CD4-positive, alpha-beta T cell treated with Interleukin-15 for 4 hours (primary cell): ENCODE measurements at places on chromosomes 1 and 21.

GRCh38 chr1:192986110-192986747, 72.9 kb downstream of the UCHL5 start:
- no peak for DNase-seq

- no peak for DNase-seq
Measured at GRCh38 chr1:155001425-155001674, 1.3 kb upstream of the ZBTB7B start.

DNA sequence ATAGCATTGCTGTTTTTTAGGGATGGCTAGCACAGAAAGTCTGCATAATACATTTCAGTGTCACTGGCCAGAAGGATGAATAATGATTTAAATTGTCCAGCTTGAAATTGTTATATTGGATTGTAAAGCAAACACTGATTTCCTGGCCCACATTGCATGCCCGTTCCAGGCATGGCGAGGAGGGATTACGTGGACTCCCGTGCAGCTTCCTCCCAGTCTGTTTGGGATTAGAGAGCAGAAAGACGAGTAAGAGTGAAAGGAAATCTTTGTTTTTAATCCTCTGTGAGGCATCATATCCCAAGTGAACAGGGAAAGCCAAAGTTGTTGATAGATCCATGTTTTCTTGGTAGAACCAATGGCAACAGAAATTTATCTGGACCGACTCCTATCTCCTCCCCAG, 8.4 kb downstream of the TRIM58 start:
- no peak for DNase-seq

DNA sequence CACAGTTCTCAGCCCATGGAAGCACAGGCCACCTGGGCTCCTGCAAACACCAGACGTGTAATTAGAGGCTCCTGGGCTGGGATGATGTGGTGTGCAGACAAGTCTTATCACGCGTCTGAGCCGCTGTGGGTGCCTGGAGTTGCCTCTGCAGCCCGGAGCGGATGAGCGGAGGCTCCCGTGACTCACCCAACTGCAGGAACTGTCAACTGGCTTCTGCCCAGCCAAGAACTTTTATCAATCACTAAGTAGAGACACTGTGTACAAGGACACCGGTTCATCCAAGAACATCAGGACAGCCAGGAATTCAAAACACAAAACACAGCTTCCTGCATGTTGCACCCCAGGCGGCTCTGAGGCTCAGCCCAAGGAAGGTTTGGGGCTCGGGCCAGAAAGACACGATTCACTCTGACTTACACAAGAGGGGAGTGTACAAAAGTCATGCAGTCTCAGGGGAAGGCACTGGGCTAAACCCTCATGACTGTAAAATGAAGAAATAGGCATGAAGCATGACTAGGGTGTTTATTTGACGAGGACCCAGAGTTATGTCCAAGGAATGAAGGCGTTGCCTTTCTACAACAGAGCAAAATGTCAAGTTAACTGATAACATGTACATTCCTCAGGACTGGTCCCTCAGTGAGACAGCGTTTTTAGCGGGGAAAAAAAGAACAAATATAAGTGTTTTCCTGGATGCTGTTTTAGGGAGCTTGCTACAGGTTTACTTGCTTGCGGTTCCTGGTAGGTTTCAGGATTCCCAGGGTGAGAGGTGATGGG, 21.1 kb downstream of the ERRFI1 start:
- no peak for DNase-seq

- DNase-seq = no peak
Measured at GRCh38 chr1:247445526-247446356, 12.2 kb downstream of the OR2B11 start.

- DNase-seq = no peak
Measured at GRCh38 chr21:25986928-25987327, 183.6 kb downstream of the APP start.

DNA sequence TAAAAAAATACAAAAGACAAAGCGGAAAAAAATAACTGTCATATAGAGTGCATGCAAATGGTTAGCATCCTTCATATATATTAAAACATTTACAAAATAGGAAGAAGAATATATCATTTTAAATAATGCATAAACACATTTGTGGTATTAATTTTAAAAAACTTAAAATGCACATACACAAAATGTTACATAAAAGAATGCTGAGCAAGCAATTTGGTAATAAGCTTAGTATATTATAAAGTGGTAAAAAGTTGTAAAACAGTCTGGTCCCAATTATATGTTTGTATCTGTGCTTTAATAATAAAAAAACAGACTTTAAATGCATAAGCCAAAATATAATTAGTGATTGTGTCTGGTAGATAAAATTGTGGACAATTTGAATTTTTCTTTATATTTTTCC, 394.6 kb downstream of the USH2A start:
- DNase-seq = no peak

GRCh38 chr1:111199881-111200801, at the start of gene DENND2D:
Gene DENND2D (minus strand): TSS chr1:111200646. CDS start chr1:111200459, 187 bp downstream.
- DNase-seq = peak; percentile 64

DNA sequence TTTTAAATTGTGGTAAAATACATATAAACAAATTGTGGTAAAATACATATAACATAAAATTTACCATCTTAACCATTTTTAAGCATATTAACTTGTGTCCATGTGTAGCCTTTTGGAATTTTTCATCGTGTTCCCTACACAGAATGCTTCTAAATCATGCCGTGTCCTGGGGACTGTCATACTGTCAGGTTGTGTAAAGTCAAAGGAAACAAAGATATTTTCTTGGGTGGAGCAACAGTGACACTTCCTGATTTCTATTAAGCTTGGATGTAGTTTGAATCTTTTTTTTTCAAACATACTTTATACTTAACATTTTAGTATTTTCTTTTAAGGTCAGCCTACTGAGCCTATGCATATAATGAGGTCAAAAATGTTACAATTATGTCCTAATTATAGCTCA, 32.3 kb downstream of the DOP1B start:
- no peak for DNase-seq

DNA sequence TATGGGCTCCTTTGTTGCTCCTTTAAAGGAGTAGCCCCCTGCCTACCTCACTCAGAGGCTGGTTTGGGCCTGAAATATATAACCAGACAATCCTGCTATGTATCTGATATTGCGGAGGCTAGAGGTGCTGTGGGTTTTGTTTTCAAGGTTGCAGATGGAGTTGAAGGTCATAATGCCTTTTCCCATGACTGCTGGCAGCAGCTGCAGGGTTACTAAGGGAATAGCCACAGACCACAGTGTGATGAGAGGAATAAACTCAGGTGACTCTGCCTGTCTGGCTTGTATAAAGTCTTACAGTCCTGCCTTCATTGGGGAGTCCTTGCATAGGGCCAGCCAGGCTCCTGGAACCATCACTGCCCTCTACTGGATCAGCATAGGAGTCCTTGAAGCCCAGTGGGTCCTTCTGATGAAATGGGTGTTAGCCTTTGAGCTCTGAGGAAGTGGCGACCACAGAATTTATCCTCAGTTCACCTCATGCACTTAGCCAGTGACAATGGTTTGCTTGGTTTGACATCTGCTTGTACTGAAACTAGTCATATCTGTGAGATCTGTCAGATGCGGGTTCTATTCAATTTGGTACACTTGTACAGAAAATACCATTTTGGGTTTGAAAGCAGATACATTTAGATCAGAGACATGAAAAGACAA, 174.4 kb upstream of the HMCN1 start:
- peak; percentile 78 for DNase-seq

GRCh38 chr1:36100376-36100775, 11.7 kb downstream of the ADPRS start:
- DNase-seq = no peak

DNA sequence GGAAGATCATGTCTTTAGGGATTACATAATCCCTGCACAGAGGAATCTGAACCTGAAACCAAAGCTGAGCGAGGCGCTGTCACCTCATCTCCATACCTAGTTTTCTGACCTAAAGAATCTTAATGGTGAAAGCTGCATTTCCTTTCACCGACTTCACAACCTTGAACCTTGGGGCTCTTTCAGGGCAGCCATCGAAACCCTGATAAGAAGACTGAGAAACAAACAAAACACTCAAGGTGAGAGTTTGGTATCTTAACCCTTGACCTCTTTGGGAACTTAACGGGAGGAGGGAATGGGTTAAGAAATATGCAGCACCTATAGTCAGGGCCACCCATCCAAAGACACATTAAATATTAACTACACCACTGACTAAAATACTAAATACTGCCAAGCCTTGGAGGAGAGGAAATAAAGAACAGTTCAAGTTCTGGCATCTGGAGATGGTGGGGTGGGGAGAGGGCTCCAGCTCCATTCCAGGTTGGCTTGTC, 2.0 kb downstream of the C1orf116 start:
- no peak for DNase-seq

DNA sequence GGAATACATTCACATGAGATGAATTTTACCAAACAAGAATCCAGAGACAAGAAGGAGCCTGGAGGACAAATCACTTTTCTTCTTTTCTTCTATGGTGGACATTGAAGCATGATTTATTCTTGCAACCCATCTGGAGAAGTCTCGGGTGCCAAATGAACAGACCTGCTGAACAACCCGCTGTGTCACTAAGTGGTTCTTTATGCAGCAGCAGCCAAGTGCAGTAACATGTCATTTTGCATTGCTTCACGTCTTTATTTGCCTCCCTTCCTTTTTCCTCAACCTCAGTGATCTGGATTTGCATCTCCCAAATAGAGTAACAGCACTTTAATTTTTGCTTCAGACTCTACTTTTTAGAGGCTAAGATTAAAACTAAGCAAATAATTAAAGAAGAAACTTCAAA, 50.0 kb upstream of the TENT5C start:
- DNase-seq = no peak

DNA sequence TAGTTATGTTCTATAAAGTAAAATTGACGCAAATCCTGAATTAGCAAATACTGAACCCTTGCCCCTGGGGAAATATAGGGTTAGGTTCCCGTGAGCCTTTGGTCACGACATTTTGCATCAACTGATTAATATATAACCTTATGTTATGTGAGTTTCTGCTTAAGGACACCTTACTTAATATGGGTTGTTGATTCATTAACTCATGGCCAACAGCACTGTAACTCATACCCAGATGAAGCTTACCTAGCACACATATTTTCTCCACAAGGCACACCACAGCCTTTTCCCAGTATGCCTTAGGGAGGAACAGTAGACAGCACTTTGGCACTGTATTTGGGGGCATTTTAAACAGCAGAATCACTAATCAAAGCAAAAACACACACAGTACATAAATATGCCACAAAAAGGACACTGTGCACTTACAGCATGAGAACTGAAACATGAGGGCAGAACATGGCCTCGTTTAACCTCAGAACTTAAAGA, 15.1 kb downstream of the INAVA start:
- DNase-seq = no peak

DNA sequence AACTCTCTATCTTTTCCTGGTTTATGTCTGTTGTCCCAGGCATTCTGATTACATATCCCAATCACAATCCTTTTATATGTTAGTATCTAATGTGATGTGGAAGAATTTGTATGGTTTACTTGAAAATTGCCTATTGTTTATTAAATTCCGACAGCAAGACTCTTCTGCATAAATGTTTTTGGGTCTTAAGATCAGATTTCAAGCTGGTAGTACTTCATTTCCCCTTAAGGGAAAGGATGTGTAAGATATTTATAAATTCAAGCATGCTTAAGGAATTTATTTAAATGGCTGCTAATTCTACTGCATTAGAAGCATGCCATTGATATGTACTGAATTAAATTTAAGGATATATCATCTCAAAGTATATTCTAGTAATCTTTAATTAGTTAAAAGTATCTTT, 20.4 kb upstream of the GPR88 start:
- DNase-seq = no peak

DNA sequence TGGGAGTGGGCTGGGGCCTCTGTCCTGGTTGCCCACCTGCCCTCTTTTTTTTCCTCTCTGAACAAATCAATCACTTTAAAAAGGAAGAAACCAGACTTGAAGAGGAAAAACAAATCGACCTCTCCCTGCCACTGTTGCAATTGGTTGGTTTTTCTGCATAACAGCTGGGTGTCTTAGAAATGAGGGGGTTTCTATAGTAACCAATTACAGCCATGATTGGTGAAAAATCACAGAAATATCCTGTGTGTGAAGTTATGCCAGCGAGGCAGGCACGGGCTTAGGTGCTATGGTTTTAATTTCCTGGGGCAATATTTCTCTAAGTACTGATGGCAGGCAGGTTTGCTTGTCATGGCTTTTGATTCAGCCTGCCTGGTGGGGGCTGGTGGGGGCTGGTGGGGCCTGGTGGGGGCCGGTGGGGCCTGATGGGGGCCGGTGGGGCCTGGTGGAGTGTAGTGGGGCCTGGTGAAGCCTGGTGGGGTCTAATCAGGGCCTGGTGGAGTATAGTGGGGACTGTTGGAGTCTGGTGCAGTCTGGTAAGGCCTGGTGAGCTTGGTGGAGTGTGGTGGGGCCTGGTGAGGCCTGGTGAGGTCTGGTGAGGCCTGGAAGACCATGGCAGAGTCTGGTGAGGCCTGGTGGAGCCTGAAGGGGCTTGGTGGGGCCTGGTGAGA, 54.6 kb downstream of the AJAP1 start:
- no peak for DNase-seq

- no peak for DNase-seq
Measured at GRCh38 chr1:64540265-64540791, 70.4 kb downstream of the CACHD1 start.

DNA sequence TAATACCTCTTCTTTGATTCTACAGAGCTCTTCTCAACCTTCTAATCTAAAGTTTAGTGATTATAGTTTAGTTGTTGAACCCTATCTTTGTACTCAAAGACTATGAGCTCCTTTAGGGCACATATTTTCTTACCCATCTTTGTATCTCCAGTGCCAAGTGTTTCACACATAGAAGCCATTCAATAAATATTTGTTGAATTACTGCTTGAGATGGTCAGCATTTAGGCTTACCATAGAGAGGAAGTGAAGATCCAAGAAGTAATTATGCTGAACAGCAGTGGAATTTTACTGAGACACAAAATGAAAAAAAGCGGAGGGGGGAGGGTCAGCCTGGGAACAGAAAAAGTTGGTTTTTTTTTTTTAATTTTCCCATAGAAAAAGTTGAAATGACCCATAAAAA, 21.9 kb downstream of the PIK3R3 start:
- no peak for DNase-seq

- DNase-seq = no peak
Measured at GRCh38 chr1:5742801-5743200, 249.4 kb downstream of the NPHP4 start.

- no peak for DNase-seq
Measured at GRCh38 chr1:242402956-242403355, 121.5 kb downstream of the PLD5 start.
